ENCODE measurements at places on chromosomes 3 and 15.

GRCh38 chr3:64316971-64317370, 91.7 kb upstream of the PRICKLE2 start:
- no peak for DNase-seq

DNA sequence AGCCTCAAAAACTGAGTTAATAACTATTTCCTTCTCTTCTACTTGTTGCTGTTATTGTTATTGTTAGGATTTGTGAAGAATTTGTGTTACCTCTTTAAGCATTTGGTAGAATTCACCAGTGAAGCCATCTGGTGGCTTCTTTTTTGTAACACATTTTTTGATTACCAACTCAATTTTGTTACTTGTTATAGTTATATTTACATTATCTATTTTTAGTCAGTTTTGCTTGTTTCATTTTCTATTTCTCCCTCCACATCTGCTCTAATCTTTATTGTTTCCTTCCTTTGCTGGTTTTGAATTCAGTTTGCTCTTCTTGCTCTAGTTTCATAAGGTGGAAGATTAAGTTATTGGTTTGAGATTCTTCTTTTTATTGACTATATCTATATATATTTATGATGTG, 3.7 kb upstream of the SLC9C1 start:
- no peak for DNase-seq

DNA sequence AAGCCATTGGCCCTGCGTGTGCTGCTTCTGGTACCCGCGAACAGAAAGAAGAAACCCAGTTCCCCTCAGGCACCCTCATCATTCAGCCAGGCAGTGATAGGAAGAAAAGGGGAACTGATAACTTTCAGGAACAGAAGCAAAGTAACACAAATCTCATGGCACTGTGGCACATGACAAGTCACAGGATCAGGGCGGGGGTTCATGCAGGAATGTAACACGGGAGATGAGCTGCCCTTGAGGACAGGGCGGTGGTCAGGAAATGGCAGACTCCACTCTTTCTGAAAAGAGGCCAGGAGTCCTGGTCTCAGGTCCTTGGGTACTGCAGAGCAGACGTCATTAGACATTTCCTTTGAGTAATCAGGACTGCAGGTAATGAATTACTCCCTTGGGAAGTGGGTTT, 95.5 kb downstream of the CCNL1 start:
- DNase-seq = no peak

DNA sequence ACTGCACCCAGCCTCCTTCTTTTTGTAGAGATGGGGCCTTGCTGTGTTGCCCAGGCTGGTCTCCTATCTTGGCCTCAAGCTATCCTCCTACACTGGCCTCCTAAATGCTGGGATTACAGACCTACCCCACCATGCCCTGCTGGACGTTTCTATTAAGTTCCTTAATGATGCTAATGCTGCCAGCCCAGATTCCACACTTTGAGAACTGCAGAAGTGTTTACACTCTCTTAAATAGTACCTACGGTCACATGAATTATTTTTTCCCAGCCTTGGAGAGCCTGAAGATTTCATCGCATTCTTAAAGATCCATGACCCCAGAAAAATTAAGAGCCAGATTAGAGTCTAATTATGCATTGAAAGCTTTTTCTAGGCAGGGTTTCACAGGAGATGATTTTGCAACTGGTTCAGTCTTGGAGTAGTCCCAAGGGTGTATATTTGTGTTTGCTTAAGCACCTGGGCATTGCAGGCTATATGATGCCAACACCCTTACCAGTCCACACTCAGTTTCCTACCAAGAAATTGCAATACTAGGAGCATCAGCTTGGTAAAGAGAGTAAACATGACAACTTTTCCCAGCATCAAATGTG, 36.6 kb downstream of the TM4SF4 start:
- DNase-seq = no peak

DNA sequence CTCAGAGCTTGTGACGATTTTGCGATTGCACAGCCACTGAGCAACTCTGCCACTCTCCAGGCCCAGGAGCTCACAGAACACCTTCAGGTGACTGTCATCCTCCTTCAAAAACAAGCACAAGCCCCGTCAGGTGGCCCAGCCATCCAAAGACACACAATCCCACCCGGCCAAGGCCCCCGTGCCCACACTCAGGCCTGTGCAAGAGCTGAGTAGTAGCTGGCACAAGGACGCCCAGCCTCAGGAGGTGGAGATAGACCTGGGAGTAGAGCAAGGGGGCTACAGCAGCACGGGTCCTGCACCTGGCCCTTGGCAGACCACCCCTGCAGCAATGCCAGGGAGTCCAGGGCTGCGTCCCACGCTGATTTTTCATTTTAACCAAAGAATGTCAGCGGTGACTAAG, 34.6 kb downstream of the MYO5C start:
- DNase-seq = no peak

DNA sequence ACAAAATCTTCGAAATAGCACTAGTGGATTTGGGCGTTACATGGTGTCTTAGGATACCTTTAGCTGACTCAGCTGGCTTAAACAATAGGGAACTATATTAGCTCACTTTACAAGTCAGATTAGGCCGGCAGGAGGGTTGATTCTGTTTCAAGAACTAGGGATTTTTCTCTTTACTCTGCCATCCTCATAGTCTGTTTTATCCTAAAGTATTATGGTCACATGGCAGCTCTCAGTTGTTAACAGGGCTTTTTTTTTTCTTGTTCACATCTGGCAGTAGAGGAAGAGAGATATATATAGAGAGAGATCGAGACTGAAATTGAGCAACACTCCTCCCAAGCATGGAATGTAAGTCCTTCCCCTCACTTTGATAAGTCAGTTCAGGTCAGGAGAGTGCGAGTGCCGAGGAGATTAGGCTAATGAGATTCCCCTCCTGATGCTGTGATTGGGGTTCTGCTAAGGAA, 32.9 kb downstream of the CHP1 start:
- no peak for DNase-seq

DNA sequence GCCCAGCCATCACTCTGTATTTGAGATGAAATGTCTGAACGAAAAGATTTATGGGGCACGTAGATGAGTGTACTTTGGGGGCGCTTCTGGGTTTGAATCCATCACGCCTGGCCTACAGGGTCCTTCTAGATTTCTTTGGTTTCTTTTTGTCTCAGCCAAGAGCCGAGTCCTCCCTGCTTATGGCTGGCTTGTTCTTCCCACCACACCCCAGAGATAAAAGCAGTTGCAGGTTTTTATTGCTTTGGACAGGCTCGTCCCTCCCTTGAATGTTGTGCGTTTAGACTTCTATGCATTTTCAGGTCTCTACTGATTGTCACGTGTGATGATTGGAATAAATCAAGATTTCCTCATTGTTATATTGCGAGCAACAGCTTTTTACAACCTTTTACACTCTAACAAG, 104.8 kb upstream of the CHRNA7 start:
- DNase-seq = no peak

DNA sequence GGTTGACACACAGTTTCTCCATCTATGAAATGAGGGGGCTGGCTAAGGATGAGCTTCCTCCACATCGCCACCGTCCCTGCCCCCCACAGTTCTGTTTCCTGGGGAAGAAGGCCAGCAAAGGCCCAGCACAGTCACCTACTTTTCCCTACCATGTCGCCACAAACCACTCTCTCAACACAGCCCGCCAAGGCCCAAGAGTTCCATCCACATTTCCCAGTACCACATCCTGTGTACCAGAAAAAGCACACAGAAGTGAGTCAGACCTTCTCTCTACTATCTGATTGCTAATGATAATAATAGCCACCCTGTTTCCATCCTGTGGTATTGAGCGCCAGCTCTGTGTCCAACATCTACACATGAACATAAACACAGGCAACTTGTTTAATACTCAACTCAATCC, 30.3 kb upstream of the C15orf39 start:
- no peak for DNase-seq

GRCh38 chr3:156685198-156685597, 10.8 kb downstream of the TIPARP start:
- DNase-seq = no peak

- DNase-seq = no peak
Measured at GRCh38 chr3:171904829-171905228, 61.7 kb downstream of the TMEM212 start.

DNA sequence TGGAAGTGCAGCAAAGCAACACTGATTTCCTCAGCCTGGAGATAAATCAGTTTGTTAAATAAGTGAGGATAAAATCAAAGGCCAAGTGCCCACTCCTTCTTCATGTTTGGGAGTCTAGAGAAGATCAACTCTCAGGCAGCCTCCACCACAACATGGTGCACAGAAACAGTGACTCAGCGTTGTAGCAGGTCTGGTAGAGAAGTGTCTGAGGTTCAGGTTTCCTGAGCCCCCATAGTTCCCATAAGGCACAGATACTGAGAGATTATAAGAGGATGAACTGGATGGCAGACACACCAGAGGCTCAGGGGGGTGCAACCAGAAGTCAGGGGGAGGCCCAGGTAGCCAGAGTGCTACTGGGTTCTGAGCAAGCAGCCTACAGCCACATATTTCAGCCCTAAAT, 166.7 kb downstream of the FRMD5 start:
- DNase-seq = no peak

GRCh38 chr15:90165659-90166489, 35.3 kb upstream of the SEMA4B start:
- DNase-seq = no peak

DNA sequence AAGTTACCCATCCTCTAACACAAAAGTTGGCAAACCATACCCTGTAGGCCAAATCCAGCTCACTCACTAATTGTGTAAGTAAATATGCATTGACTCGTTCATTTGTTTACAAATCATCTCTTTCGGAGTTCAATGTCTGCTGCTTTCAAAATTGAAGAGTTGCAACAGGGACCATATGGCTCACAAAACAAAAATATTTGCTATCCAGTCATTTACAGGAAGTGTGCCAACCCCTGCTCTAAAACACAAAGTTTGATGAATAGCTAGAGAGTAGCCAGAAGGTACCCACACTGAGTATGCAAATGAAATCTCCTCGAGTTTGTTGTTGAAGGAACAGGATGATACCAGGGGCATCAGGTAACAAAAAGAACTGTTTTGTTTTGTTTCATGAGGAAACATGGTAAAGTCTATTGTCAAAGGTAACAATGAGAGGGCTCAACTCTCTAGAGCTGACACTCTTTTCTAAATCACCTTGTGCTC, 236.2 kb upstream of the THBS1 start:
- no peak for DNase-seq

DNA sequence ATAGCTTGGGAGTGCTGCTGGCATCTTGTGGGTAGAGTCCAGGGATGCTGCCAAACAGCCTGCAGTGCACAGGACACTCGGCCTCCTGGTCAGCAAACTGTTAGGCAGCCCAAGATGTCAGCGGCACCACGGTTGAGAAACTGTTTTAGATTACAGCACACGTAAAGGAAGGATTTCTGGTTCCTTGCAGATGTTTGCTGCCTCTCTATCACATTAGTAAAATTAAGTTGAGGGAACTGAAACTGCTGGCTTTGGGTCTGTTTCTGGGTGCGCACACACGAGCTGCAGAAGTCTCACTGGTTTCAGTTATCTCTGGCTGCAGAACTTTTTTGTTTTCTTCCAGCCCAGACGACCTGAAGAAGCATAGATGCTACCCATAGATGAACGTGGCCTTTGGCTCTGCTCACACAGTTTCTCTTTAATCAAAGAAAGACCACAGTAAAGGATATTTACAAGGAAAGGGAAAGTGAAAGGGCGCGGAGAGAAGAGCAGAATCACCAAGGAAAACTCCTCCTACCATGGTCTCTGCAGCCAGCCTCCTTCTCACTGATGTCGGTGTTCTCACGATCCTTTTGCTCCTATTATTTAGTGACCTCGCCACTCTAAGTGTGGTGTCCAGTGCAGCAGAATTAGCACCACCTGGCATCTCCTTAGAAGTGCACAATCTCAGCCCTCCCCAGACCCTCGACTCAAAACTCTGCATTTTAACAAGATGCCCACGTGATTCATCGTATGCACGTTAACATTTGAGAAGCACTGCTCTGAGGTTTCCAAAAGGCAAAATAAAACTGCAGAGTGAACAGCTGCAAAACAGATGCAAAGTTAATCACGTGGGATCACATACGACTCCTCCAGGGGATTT, 50.6 kb upstream of the AKAP13 start:
- peak; percentile 48 for DNase-seq

- DNase-seq = no peak
Measured at GRCh38 chr3:14440168-14440518, 37.7 kb downstream of the SLC6A6 start.

- no peak for DNase-seq
Measured at GRCh38 chr15:25177955-25178801, 223.4 kb downstream of the SNRPN start.

DNA sequence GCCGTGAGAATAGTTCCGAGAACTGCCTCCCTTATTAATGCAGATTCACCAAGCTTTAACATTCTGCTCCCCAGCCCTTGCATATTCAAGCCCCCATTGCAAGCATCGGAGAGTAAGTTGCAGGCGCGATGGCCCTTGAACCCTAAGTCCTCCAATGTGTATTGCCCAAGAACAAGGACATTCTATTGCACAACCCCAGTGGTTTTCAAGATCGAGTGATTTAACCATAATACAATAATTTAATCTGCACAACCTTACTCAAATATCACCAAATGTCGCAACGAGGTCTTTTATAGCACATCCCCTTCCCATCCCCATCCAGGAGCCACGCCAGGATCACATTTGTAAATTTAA, 21.7 kb upstream of the PLXND1 start:
- no peak for DNase-seq

DNA sequence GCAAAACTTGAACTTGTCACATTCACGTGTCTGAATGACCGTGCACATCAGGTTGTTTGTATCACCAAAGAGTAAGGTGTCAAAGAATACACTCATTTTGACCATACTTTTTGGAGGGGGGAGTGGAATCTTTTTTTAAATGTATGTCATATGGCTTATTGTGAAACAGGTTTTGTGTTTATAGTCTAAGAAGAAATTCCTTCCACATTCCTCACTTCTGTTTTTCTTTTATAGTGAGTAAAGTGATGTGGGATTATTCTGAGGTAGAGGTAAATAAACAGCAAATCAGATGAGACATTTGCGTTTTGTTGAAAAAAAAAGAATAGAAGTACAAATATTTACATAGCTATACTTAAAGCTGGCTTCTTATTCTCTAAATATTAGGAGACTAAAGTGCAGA, 33.0 kb downstream of the SRP14 start:
- DNase-seq = no peak

- no peak for DNase-seq
Measured at GRCh38 chr15:72146934-72147333, 28.7 kb downstream of the SENP8 start.

GRCh38 chr3:60225848-60226247, 1025.4 kb downstream of the FHIT start:
- DNase-seq = no peak

DNA sequence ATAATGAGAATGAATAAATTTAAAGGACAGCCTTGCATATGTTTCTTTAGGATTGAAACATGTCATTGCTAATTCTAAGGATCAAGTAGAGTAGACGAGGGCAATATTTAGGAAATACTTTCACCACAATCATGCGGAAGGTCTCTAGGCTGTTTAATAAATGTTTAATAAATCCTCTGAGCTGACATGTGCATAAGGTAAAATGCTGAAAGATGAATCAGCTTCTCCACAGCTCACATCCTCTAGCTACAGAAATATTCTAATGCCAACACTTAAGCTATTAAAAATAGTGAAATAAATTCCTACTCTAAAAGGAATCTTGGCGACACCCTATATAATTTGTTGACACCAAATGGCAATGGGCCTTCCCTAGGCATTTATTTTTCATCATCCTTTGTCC, 407.3 kb downstream of the TBL1XR1 start:
- DNase-seq = no peak

GRCh38 chr3:161940621-161940965, 444.0 kb downstream of the OTOL1 start:
- DNase-seq = no peak

- DNase-seq = no peak
Measured at GRCh38 chr3:126781406-126781805, 77.4 kb downstream of the CHCHD6 start.

GRCh38 chr15:89860431-89860830, 33.4 kb downstream of the AP3S2 start:
- DNase-seq = no peak
